ENCODE measurements at places on chromosomes 11 and 22.

DNA sequence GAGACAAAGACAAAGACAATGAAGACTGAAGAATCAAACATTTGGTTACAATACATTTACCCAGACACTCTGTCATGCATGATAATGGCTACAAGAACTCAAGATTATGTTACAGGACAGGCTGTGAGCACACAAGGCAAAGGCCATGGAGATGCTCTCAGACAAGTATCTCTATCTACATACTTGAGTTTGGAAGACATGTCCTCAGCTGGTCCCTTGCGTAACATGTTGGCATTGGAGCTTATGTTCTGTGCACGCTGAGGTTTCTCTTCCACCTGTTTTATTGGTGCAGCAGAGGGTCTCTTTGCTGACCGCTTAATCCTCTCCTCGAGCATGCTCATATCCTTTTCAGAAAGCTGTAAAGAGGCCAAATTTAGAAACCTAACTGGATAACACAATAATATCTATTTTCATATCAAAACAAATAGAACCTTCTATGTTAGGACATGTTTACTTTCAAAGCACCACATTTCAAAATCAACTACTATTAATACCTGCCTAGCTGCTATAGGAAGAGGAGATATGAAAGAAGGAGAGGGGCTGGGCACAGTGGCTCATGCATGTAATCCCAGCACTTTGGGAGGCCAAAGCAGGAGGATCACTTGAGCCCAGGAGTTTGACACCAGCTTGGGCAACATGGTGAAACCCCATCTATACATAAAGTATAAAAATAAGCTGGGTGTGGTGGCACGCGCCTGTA, 41.6 kb downstream of the F2 start:
- no peaks in the 10 kb centered on the region for H3K27me3 ChIP-seq
- no peaks in the 10 kb centered on the region for H3K4me1 ChIP-seq
- H3K27ac ChIP-seq: no peak overlapping the region
- H3K4me3 ChIP-seq: no peak overlapping the region

DNA sequence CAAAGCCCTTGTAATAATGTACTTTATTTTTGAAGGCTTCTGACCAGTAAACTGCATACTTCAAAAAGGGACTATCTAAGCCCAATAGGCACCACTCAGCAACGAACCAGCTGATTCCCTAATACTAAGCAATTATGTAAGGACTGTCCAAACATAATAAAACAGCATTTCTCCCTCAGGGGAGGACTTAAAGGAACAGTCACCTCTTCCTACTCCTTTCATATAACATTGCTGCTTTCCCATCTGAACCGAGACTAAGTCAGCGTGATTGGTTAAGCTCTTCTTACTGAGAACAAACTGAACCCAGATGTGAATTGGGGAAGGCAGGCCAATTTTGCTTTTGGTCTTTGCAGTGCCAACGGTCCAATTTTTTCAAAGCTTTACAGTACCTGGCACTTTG, 420.0 kb downstream of the METTL15 start:
- H3K27ac ChIP-seq: no peak overlapping the region
- no peak for DNase-seq
- H3K4me1 ChIP-seq: no peaks in the 10 kb centered on the region
- H3K27me3 ChIP-seq: no peaks in the 10 kb centered on the region
- H3K4me3 ChIP-seq: no peak overlapping the region

DNA sequence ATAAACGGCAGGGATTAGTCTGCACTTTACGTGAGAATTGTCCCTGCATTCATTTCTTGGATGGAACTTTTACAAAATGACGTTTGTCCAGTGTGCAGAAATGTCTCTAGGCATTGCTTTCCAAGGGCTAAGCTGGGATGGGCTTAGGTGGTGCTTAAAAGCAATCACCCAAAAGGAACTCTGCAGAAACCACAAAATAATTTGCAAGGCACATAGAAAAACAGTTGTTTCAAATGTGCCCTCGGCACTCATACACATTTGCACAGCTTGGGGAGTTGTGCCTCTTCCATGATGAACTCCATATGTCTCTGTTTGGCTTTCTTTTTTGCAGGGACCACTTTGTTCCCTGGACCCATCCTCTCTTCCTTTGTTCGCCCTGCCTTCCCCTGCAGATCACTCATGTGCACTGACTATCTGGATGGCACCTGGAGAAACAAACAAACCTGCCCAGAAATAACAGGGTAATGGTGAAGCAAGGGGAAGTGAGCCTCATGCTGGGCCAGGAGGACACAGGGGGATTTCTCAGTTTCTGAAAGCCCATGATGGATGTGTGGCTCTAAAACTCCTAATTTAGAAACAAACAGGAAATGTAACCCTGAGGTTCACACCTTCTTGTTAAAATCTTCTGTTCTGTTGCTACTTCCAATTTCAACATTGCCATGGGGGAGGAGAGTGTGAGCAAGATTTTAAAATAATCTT, 150.2 kb downstream of the SNX19 start:
- no peak overlapping the region for H3K27ac ChIP-seq
- H3K36me3 ChIP-seq: no peaks in the 10 kb centered on the region

GRCh38 chr11:81165164-81165563, 1568.5 kb downstream of the FAM181B start:
- no peak for DNase-seq
- no peaks in the 10 kb centered on the region for H3K36me3 ChIP-seq
- H3K27ac ChIP-seq: no peak overlapping the region

DNA sequence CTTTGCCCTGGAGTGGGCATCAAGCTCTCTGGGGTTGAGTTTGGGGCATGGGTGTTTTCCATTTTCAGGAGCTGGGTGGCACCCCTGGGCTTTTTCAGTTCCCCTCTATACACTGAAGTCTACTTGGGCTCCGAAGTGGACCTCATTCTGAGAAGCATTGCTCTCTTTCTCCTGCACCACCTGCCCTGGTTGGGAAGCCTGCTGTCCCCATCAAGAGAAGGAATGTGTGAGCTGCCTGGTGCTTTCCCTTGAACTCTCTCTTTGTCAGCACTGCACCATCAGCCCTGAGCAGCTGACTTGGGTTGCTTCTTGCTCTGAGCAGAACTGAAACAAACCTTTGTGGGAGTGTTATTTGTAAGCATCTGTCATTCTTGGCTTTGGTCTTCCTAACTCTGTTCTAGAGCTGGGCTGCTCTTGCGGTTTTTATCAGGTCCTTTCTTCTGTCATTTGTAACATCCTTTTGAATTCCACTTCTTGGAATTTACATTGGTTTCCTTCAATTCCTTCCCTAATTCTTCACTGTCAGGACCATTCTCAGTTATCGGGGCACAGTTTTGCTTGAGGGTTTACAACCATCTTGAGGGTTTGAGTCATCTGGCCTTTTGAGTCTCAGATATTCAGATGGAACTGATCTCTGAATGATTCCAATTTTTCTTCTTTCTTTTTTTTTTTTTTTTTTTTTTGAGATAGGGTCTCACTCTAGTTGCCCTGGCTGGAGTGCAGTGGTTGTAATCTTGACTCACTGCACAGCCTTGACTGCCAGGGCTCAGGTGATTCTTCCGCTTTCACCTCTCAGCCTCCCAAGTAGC, 20.5 kb downstream of the UBE2L3 start:
- H3K27ac ChIP-seq: no peak overlapping the region
- DNase-seq: peak; percentile 32
- H3K27me3 ChIP-seq: no peaks in the 10 kb centered on the region
- peaks cover 5% of the 10 kb centered on the region for H3K36me3 ChIP-seq
- peaks cover 5% of the 10 kb centered on the region for H3K4me1 ChIP-seq

- H3K4me1 ChIP-seq: no peaks in the 10 kb centered on the region
- no peak for DNase-seq
- H3K4me3 ChIP-seq: no peak overlapping the region
- H3K27ac ChIP-seq: no peak overlapping the region
- H3K36me3 ChIP-seq: no peaks in the 10 kb centered on the region
- H3K27me3 ChIP-seq: no peaks in the 10 kb centered on the region
Measured at GRCh38 chr22:47788461-47788860, 1026.0 kb downstream of the TBC1D22A start.

DNA sequence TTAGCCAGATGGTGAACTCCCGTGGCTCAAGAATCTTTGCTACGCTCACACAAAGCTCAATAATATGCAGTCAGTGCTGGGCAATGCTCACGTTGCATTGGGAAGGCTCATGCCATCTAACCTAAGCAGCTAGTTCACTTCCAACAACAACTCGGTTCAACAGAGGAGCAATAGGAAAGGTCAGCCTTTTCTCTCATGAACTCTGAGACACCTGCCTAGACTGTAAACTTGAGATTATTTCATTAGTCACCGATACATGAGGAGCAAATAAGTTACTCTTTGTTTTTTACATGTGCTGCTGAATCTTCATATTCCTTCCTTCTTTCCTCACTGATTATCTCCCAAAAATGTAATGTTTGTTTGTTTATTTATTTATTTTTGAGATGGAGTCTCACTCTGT, 9.0 kb downstream of the SLC5A4 start:
- H3K4me3 ChIP-seq: no peak overlapping the region
- no peak for DNase-seq
- no peaks in the 10 kb centered on the region for H3K36me3 ChIP-seq
- H3K27me3 ChIP-seq: no peaks in the 10 kb centered on the region
- H3K4me1 ChIP-seq: no peaks in the 10 kb centered on the region

DNA sequence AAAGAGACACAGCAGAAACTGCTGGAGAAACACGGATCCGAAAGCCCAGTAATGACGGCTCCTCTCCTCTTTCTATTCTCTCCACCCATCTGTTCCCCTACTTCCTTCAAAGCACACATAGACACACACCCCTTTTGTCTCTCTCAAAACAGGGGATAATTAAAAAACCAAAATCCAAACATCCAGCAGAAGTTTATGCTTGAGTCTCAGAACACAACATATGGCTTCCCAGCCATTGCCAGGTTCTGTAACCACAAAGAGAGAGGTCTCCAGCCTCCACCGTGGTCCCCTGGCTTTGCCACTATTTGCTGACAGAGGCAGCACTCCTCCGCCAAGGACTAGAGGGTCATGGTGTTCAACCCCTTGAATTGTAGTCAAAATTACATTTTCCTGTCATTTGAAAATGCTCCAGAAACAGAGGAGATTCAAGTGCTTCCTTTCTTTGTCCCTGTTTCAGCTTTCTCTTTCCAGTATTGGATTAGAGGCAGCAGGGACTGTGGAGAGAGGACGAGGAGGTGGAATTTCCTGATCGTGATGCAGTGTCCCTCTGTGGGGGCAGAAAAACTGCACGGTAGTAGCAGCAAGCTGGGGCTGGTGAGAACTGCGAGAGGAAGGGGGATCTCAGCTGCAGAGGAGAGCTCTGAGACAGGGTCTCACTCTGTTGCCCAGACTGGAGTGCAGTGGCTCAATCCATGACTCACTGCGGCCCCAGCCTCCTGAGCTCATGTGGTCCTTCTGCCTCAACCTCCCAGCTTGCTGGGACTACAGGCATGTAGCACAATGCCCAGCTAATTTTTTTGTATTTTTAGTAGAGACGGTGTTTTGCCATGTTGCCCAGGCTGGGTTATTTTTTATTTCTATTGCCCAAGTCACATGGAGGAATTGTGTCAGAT, 60.3 kb downstream of the UBASH3B start:
- H3K27ac ChIP-seq: no peak overlapping the region
- H3K4me1 ChIP-seq: peaks cover 9% of the 10 kb centered on the region
- no peaks in the 10 kb centered on the region for H3K27me3 ChIP-seq
- peaks cover 10% of the 10 kb centered on the region for H3K36me3 ChIP-seq
- no peak for DNase-seq
- H3K4me3 ChIP-seq: no peak overlapping the region

- H3K36me3 ChIP-seq: peaks cover 43% of the 10 kb centered on the region
- no peak overlapping the region for H3K4me3 ChIP-seq
- H3K27ac ChIP-seq: no peak overlapping the region
- DNase-seq: no peak
- peaks cover 14% of the 10 kb centered on the region for H3K27me3 ChIP-seq
Measured at GRCh38 chr22:20427104-20427944, 10.3 kb downstream of the SCARF2 start.

DNA sequence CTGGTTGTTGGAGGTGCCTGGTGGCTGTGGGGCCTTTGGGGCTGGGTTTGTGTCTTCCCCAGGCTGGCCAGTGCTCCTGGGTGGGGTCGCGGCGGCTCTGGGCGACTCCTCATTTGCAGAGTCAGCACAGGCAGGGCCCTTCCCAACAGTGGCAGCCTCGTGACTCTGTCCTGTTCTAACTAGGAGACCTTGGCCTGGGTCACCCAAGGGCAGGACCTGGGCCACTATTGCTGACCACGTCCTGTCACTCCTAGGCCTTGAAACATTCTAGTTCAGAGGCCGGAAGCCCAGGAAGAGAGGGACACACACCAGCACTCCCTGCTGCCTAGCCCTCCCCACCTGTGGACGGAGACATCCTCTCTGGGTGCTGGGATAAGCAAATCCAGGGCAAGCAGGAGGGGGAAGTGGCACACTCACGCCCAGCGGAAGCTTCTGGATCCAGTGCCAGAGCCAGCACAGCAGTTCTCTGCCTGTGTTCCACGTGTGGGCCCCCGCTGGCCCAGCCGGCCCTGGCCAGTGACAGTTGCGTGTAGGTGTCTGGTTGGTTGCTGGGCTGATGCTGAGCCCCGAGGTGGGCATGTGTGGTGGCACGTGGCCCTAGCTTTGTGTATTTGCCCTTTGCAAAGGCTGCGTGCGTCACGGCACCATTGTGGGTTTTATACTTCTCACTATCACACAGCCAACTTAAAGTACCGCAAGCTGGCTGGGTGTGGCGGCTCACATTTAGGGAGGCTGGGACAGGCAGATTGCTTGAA, 4.3 kb upstream of the CHID1 start:
- DNase-seq: no peak
- H3K27me3 ChIP-seq: no peaks in the 10 kb centered on the region
- no peak overlapping the region for H3K4me3 ChIP-seq
- no peaks in the 10 kb centered on the region for H3K36me3 ChIP-seq
- peaks cover 7% of the 10 kb centered on the region for H3K4me1 ChIP-seq
- no peak overlapping the region for H3K27ac ChIP-seq

DNA sequence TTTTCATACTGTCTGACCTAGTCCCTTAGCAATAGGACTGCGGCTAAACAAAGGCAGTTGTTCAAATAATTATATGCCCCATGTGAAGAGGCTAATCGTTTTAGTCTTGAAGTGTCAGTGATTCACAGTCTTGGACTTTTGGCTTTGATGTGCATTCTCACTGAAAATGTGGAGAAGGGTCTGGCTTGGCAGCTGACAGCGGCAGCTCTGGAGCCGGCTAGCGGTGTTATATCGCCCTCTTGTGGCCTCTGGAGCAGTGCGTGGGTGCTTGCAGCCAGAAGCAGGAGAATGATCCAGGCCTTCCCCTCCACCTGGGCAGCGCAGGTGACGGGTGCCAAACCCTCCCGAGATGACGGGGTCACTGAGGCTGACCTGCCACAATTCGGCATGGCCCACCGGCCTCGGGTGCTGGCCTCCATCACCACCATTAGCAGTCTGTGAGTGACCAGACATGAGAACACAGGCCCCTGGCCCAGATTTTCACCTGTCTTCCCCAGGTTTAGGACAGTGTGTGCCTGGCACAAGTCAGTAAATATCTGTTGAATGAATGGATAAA, 90.3 kb upstream of the PITPNB start:
- no peak overlapping the region for H3K4me3 ChIP-seq
- DNase-seq: peak; percentile 94
- H3K27ac ChIP-seq: no peak overlapping the region
- H3K27me3 ChIP-seq: no peaks in the 10 kb centered on the region

All from trophoblast cell (in vitro differentiated cells and primary cell).